ENCODE measurements at places on chromosomes 12 and 14.

DNA sequence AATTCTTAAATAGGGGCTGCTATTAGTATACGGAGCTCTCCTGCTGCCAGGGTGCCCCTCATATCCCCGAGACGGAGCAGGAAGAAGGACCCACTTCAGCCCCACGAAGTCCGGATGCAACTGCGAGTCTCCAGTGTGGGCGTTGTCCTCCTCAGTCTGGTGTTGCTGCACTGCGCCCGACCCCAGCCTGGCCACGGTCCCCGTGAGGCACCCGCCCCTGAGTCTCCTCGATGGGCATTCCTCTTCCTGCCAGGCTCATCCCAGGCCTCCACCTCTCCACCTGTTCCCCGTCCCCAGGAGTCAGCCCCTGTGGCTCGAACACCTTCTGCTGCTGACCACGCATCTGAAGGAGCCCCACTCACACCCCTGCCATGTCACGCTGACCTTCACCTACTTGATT is 68.1 kb upstream of the SFSWAP start:
- DNase-seq, result no peak

DNA sequence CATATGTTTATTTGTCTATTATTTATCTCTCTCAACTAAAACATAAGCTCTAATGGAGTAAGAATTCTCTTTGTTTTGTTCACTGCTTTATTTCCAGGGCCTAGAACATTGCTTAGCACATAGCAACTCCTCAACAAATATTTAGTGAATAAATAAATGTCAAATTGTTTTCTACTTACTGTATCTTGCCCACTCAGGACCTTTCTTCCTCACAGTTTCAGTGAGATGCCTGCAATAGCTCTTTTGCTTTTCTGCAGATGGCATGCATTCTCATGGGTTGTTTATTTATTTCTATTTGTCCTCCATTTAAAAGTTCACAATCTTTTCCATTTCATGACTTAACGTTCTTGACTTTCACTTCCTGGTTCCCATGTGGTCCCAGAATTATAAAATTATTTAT is 94.9 kb upstream of the TTC7B start:
- peak; percentile 10 for DNase-seq

GRCh38 chr12:21913823-21914222 is 27.4 kb downstream of the ABCC9 start:
- DNase-seq, result no peak

DNA sequence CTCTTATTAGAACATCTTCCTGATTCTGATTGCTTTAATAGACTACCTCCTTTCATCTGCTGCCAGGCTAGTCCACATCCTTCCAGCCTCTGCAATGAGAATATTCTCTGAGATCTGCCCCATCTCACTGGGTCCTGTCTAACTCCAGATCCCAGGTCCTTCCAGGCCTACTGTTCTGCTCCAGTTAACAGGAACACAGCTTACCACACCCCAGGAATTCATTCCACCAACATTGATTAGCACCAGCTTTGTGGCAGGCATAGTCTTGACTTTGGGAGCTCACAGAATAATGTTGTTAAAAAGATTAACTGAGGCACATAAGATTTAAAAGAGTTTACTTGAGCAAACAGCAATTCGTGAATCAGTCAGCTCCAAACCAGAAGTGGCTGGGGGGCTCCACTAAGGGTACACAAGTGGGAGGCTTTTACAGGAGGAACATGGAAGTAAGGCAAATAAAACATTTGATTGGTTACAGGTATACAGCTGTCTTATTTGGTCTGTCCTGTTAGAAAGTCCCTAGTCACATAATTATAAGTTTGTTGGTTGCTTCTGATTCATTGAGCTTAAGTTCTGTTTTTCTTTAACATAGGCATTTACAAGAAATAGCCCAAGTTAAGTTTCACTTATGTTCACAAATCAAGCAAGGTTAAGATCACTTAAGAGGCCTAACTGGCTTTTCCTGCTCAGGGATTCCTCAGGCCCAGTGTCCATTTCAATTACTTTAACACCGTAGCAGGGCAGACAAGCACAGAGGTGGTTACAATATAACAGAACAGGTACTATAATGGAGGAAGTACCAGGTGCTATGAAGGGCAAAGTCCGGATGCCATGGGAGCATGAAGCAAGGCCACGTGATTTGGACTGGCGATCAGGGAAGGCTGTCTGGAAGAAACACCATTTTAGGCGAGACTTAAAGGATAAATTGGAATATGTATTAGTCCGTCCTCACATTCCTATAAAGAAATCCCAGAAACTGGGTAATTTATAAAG is 12.2 kb upstream of the MYH7 start:
- DNase-seq, result no peak

DNA sequence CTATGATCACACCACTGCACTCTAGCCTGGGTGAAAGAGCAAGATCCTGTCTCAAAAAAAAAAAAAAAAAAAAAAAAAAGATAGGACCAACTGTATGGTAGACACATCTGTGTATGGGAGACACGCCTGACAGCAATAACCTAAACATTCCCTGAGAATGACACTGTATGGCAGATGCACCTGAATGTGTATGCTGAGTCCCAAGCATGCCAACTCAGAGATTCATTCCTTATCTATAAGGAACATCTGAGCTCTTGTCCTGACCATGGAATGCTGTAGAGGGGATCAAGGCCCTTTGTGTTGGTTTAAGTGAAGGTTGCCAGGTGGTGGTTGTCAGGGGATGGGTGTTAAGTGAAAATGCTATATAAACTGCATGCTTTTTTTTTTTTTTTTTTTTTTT is 19.2 kb upstream of the LGALS3 start:
- DNase-seq, result no peak

GRCh38 chr12:56838621-56839488 is 75.7 kb downstream of the HSD17B6 start:
- DNase-seq, result no peak

DNA sequence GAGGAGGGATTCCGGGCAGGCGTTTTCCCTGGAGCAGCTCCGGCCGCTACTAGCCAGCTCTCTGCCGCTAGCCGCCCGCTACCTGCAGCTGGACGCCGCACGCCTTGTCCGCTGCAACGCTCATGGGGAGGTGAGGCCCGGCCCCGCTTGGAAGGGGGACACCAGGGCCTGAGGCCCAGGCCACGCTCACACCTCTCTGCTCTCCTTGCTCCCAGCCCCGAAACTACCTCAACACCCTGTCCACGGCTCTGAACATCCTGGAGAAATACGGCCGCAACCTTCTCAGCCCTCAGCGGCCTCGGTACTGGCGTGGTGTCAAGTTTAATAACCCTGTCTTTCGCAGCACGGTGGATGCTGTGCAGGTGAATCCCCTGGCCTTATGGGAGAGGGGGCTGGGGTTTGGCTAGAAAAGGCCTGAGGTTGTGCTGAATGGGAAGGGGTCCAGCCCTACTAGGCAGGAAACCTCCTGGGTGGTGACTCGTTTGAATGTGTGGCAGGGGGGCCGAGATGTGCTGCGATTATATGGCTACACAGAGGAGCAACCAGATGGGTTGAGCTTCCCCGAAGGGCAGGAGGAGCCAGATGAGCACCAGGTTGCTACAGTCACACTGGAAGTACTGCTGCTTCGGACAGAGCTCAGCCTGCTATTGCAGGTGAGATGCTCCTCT is 597 bp downstream of the RNF31 start:
- no peak for DNase-seq

DNA sequence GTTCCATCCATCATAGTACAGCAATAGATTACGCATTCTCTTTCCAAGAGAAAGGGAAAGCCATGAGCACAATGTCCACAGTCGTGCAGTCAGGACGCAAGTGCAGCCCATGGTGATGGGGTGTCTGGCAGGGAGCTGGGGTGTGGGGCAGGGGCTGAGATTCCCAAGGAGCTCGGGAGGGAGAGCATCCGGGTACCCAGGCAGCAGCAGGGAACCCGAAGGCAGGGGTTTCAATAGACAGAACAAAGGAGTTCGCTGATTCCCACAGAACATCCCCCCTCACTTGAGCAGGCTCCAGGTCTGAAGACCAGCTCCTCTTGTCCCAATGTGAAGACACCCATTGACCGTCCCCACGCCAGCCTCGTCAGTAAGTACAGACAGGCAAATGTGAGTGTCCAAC is 13.5 kb downstream of the ANHX start:
- no peak for DNase-seq

DNA sequence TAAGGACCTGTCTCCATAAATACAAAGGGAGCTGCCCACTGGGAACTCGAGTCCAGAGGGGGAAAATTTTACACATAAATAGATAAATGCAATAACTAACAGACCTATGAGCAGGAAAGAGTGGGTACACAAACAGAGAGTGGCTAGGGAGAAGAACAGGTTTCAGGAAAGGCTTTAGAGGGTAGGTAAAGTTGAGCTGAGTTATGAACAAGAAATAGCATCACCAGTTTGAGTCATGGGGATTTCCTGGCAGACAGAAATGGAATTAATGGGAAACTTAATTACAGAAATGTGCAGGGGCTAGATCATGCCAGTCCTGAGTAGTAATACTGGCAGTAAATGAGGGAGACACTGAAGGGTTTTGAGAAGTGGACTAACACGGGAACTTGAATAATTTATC is 58.0 kb upstream of the CCDC175 start:
- no peak for DNase-seq

- DNase-seq, result no peak
These were observed 135.3 kb downstream of the FGD4 start for GRCh38 chr12:32534698-32535097.

DNA sequence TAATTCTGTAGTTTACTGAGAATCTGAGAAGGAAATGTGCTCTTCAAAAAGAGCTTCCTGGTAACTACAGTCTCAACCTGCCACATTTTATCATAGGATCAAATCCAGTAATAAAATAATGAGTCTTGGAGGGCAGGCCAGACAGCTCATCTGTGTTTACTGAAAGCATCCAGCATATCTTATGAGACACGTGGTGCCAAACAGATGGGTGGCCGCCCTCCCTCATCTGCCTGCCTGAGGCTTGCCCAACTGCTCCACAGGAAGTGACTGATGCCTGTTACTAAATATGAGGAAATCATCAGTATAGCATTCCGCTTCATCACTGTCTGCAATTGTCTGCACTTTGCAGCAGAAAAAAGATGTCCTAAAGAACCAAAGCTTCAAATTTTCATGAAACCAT is 13.5 kb downstream of the DHRS7 start:
- peak; percentile 91 for DNase-seq

- DNase-seq, result no peak
These were observed 87.0 kb downstream of the DNAI7 start for GRCh38 chr12:25107920-25108319.

DNA sequence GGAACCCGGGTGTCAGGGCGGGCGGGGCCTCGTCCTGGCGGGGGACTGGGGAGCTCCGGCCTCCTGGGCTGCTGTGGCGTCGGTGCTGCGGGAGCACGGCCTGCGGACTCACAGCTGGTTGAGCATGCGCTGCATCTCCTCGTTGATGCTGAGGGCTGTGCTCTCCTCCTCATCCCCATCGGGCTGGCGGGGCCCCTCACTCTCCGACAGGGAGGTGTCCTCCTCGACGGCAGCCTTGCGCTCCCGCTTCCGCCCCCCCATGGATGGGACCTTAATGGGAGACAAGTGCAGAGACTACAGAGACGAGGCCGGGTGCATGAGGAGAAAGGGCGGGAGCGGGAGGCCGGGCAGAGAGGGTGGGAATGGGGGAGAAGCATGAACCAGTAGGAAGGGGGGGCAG is 7.3 kb downstream of the IFFO1 start:
- no peak for DNase-seq

- DNase-seq, result peak; percentile 75
These were observed 32.5 kb downstream of the MMP17 start for GRCh38 chr12:131860472-131861260.

DNA sequence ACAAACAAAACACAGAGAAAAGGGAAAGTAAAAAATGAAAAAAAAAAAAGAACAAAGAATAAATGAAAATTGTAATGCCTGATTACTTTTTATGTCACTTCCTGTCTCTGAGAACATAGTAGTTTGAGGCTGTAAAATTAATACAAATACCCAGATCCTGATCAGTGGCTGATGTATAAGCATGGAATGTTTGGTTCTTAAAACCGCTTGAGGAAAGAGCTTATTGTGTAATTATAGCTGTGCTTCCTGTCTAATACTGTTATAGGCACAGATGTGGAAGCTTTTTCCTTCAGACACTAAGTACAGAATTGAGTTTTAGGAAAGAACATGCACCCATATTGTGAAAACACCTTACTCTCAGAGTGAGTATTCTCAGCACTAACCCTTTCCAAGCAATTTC is 86.9 kb downstream of the AVPR1A start:
- DNase-seq, result peak; percentile 73

GRCh38 chr12:110107369-110108281 is 16.5 kb upstream of the IFT81 start:
- peak; percentile 97 for DNase-seq

- DNase-seq, result peak; percentile 21
These were observed 223.2 kb downstream of the KTN1 start for GRCh38 chr14:55802986-55803872.

GRCh38 chr12:58034311-58034710 is 92.9 kb downstream of the ATP23 start:
- no peak for DNase-seq

- peak; percentile 36 for DNase-seq
These were observed 1037.8 kb downstream of the BCL11B start for GRCh38 chr14:98234208-98234607.

DNA sequence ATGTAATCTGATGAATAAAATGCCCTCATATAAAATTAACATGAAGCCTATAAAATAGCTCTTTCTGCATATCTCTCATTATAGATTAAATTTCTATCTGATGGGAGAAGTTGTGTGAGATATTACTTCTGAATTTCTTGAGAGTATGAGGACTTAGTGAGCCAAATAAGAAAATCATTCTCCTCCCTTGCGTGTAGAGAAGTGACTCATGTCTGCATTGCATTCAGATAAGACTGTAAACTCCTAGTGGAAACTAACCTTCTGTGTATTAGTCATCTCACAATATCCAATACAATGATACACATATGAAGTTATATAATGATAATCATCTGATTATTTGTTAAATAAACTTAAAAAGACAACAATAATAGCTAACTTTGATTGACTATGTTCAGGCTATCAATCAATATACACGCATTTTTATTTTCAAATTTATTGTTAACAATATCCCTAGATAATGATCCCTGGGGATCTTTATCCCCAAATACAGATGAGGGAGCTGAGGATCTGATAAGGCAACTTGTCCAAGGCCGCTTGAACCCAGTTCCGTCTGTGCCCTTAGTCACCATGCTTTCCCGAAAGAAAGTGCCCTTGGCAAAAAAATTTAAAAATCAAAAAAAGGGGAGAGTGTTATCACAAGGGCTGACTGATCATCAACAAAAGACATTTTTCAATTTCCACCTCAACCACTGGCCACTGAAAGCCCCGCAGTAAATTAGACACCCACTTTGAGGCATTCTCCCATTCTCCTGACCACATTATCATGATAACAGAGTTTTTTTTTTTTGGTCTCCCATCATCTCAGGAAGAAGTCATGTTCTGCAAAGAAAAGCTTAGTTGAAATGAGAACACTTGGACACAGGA is 189.2 kb upstream of the RASSF8 start:
- DNase-seq, result peak; percentile 86

DNA sequence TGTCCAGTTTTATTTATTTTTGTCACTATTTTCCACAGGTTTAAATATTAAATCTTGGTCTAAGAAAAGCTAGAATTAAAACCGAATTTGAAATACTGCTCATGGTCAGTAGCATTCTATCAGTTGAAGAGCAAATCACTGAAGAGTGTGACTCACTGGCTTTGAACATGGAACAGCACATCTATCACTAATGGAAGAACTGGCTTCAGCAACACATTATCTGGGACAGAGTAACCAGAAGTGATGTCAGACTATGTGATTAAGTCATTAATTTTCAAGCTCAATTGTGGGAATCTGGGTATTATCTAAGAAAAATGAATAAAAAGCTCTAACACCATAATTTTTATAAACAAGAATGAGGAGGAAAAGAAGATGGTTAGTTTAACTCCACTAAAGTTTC is 527.5 kb downstream of the TMTC2 start:
- DNase-seq, result no peak
